Stimulated activated CD4-positive, alpha-beta T cell treated with anti-CD3 and anti-CD28 coated beads, Interleukin-2, amount 100 ng/mL, for 48 hours (primary cell): ENCODE measurements at places on chromosomes 5 and 9.

GRCh38 chr5:172805736-172806255 lies 28.3 kb upstream of the ERGIC1 start:
- DNase-seq = no peak

DNA sequence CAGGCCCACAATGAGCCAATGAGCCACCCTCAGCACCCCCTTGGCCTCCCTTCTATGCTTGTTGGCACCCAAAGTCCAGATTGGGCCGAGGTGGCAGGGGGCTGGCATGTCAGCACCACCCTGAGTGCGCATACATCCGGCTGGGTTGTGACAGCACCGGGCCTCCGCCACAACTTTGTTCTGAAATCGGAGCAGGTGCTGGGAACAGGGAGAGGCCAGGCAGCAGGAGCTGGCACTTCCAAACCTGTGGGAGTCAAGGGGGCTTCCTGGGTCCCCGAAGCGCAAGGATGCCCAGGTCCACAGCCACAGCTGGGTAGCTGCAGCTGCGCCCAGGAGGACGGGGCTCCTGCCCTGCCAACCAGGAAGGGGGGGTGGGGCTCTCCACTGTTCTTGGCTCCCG lies 1911.9 kb upstream of the WWC1 start:
- DNase-seq = no peak

DNA sequence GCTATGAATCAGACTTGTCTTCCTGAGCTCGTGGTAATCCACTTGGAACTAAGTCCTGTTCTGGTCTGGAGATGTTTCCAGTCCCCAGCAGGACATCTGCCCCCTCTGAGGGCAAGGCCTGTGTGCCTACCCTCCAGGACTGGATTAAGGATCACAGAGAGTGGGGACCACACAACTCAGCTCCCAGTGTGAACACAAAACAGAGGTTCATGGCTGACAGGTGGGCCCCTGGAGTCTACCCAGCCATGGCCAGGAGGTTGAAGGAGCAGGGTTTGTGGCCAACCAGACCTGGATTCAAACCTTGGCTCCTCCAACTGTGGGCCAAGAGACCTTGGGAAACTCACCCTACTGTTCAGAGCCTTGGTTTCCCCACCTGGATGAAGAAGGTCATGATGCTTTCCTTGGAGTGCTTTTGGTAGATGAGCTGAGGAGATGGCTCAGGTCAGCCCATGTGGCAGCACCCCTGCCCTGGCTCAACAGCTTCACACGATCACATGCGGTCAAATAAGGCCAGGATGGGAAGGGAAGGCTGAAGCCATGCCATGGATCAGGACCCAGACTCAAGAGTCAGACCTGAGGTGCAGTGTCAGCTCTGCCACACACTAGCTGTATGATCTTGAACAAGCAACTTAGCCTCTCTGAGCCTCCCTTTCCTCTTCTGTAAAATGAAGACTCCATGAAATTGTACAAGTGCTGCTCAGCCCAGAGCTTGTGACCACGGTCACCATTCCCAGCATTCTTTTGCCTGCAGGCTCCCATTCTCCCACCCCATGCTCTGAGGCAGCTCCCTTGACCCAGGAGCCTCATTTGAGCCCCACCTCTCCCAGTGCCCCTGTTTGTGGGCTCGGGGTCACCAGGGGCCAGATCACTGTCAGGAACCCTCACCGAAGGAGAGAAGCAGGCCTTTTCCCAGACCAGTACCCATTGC lies 27.3 kb upstream of the ANGPTL2 start:
- no peak for DNase-seq

- no peak for DNase-seq
Observed at GRCh38 chr9:72586388-72587130, 65.2 kb downstream of the TMC1 start.

- no peak for DNase-seq
Observed at GRCh38 chr5:82406205-82406773, 128.1 kb upstream of the RPS23 start.

GRCh38 chr5:150431574-150431973 lies 18.0 kb downstream of the RPS14 start:
- DNase-seq = no peak

- no peak for DNase-seq
Observed at GRCh38 chr9:131517761-131518190, 13.3 kb downstream of the UCK1 start.

- no peak for DNase-seq
Observed at GRCh38 chr5:78964889-78965288, 20.2 kb downstream of the ARSB start.

DNA sequence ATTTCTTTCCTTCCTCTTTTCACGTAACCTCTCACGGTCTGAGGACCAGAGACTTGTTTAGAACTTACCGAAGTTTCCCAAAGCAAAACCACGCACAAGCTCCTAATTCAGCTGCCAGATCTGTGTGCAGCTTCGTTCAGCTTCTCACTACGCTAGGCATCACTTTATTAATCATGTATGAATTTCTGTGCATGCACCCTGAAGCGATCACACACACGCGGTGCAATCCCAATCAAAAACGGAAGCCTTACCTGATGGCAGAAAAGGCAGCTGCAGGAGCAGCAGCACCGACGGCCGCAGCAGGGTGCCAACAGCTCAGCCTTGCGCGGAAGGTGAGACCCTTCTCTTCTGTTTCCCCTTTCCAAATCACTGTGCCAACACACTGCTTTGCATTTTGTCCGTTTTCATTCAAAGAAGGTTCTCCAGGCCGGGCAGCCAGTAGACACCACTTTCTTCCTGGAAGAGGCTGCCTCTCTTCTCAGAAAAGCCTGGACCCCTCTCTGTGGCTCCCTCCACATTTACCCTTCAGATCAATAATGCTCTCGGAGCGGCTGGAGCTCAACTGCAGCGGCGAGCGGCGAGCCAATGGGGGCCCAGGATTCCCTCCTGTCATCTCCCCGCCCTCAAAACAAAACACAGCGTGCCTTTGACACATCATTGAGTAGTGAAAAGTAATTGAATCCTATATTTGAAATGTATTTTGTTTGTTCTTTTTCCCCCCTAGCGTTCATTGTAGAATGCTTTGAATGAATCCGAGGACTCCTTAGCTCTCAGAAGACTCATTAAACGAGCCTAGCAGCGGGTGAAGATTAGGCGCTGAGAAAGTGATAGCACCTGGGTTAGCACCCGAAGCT lies at the start of gene CDH12:
Gene CDH12, minus strand, starts transcription at position 538 of the 854 bp plus-strand sequence.
- DNase-seq = no peak

GRCh38 chr9:81394881-81395675 lies 294.3 kb downstream of the TLE1 start:
- no peak for DNase-seq

DNA sequence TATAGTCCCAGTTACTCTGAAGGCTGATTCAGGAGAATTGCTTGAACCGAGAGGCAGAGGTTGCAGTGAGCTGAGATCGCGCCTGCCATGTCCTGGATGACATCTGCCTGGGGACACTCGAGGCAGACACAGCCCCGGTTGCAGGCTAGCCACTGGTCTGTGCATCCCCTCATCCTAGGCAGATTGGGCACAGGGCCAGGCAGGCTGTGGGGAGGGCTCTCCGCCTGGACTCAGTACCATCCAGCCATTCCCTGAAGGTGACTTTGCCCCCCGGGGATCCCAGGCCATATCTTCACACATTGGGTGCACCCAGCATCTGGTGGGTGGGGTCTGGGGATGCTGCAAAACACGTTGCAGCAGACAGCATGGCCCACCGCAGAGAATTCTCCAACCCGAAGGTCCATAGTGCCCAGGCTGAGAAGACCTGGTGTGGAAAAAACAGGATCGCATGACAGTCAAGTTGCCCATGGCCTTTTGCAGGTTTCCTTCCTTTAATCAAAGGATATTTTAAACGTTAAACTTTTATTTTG lies 50.9 kb upstream of the SUSD3 start:
- DNase-seq = no peak

DNA sequence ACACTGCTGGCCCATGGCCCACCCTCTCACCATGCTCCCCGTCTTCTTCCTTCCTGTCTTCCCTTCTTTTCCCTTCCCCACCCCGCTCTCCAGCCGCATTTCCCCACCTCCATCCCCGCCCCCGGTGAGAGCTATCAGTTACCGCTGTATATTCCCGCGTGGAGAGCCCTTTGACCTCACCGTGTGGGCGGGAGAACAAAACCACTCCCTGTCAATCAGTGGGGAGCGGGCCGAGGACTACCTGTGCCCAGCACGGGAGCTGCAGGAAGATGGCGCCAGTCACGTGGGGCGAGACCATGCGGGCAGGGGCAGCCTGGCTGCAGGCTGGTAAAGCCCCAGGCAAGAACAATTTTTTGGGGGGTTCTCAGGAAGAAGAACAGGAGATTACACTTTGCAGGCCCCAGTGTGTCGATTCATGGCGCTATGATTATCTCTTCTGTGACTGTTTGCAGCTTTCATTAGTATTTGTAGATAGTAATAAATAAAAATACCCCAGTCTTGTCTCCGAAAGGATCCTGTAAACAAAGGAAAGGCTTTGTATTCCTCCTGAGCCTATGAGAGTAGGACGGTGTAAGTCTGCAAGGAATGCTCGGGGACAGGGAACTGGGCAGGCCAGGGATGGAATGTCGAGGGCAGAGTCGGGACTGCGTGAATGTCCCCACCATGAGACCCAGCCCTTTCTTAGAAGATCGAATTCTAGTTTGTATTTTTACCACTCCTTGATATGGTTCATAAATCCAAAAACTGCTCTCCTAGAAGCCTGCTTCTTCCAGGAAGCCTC lies 14.8 kb upstream of the DMRT1 start:
- no peak for DNase-seq

GRCh38 chr9:77533671-77534070 lies 114.5 kb downstream of the GNA14 start:
- no peak for DNase-seq

GRCh38 chr5:142981886-142982820 lies 212.0 kb downstream of the ARHGAP26 start:
- no peak for DNase-seq

- DNase-seq = no peak
Observed at GRCh38 chr5:39164529-39165402, 54.6 kb downstream of the FYB1 start.

- no peak for DNase-seq
Observed at GRCh38 chr5:38596981-38597380, 40.5 kb upstream of the LIFR start.

DNA sequence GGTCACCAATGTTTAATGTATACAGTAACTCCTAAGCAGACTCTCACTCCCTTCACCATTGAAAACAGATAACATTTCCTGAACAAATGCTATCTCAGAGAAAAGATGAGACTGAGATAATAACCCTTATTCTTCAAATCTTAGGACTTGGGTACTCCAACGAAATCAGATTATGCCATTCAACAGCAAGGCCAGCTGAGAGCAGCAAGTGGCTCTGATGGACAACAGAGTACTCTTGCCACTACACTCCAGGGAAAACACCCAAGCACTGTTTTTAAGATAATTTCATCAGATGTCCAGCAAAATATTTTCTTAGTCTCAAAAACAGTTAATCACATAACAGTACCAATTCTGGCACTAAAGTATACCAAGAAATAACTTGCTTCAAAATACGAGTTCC lies 10.1 kb downstream of the PPP2CA start:
- DNase-seq = no peak

GRCh38 chr5:76292620-76293322 lies 110.3 kb upstream of the IQGAP2 start:
- DNase-seq = no peak

- DNase-seq = no peak
Observed at GRCh38 chr5:138349852-138350562, 2.5 kb upstream of the KDM3B start.

- no peak for DNase-seq
Observed at GRCh38 chr5:10894445-10895054, 133.5 kb upstream of the DAP start.

- no peak for DNase-seq
Observed at GRCh38 chr5:74641735-74642542, 1.4 kb upstream of the ENC1 start.

DNA sequence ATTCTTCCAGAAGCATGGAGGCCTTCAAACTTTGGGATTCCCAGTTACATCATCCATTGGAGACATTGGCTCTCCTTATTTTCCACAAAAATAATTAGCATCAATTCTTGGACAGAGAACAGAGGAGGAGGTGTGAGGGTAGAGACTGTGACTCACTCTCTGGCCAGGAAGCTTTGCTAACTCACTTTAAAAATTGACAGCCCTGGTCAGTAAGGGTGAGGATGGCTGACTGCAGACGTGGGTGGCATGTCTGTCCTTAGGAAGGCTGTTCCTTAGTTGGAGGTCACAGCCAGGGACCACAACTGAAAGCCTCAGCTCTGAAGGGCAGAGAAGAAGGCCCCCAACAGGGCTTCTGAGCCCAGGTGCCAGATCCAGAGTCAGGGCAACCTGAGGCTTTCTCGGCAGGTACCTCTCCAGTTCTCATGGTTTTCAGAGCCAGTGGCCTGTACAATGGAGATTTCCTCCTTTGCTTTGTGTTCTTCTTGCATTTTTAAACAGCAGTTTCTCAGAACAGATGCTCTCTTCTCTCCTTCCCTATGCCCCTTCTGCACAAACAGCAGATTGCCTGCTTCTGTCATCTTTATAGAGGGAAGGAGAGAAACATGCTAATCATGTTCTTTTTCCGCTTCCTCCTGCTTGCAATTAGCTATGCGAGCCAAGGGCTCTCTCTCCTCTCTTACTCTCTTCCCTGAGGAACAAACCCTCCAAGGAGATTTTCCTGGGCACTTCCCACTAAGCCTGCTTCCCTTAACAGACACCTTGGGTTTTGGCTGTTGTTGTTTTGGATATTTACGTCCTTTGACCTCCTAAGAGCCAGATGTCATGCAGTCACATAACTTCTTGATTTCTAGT lies 92.5 kb upstream of the ZNF366 start:
- no peak for DNase-seq

GRCh38 chr9:76166526-76166925 lies 227.7 kb downstream of the RFK start:
- DNase-seq = no peak

GRCh38 chr5:14729448-14730385 lies 65.2 kb downstream of the OTULIN start:
- DNase-seq = no peak

- no peak for DNase-seq
Observed at GRCh38 chr9:40909821-40910220, 218.7 kb downstream of the FOXD4L6 start.

DNA sequence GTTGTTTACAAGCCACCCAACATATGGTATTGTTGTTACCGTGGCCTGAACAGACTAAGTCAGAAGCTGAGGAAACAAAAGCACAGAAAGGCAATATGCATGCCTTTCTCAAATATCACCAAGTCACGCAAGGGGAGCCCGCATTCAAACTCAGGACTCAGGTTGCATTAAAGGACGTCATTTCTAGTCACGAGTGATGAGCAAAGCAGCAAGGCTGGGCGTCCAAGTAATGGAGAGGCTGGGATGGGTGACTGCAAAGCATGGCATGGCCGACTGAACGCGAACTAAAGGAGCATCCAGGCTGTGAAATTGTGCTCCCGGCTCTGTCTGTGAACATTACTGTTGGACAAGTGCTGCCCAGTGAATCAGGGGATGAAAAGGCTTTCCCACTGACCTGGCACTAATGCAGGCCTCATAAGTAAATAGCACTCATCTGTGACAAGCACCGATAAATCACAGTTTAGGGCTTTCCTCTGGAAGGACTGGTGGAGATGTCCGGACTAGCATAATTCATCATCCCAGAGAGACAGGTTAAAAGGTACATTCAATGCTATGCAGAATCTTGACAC lies 202.8 kb downstream of the SPOCK1 start:
- DNase-seq = no peak
